Testis (tissue), 5 donors: ENCODE measurements at places on chromosomes 2 and 18. TPM values are rescaled to one million over a fixed set of nuclear protein-coding genes. Genes with fewer than 3 reads are reported as not detected.

The AFG3L2 gene
- 63.6 TPM for total RNA-seq

DNA sequence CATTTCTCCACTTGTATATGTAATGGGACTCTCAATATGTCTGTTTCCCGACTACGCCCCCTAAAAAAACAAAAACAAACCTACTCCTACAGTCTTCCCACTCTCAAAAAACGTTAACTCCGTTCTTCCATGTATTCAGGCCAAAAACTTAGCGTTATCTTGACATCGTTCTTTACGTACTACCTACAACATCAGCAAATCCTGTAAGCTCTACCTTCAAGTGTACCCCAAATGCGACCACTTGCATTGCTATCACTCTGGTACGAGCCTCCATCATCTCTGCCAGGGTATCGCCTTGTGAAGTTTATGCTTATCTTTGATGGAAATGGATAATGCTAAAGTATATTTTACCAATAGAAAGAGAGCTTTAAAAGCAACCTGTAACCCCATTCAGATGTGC lies 479 bp downstream of the GPATCH11 start:
- H3K4me3 ChIP-seq: peak overlapping the region; percentile 76
- DNase-seq: no peak
- H3K4me1 ChIP-seq: peaks cover 21% of the 10 kb centered on the region
- H3K27me3 ChIP-seq: no peaks in the 10 kb centered on the region
- H3K36me3 ChIP-seq: no peaks in the 10 kb centered on the region
- peak overlapping the region; percentile 56 for H3K27ac ChIP-seq

DNA sequence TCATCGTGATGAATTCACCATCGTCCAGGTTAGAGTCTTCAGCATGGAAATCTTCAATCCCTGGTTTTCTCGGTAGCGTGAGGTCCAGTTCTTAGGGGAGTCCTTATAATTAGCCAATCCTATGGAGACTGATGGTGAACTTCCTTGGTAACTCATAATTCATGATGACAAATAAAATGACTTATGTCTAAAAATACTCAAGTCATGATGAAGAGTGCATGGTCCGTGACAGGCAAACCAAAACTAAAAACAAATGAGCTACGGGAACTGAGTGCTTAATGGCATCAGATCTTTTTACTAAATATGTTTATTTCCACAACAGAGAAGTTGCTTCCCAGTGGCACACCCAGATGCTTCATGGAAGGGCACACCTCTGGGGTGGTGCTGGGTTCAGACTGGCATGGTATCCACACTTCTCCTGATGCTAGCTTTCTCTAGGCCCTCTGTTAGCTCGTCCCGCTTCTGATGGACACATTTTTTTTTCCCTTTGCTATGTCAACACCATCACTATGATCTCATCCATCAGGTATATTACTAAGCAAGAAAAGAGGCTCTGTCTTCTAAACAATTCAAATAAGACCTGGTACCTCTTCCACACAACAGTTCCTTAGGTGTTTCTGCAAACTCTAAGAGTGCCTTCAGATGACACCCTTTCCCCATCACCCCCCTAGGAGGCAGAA lies 92.8 kb upstream of the NEDD4L start:
- no peak for DNase-seq
- no peak overlapping the region for H3K4me3 ChIP-seq
- no peak overlapping the region for H3K27ac ChIP-seq
- no peaks in the 10 kb centered on the region for H3K36me3 ChIP-seq

- H3K4me1 ChIP-seq: no peaks in the 10 kb centered on the region
- H3K4me3 ChIP-seq: no peak overlapping the region
- H3K27ac ChIP-seq: no peak overlapping the region
- no peak for DNase-seq
Measured at GRCh38 chr2:198385856-198386255, 581.5 kb downstream of the PLCL1 start.

DNA sequence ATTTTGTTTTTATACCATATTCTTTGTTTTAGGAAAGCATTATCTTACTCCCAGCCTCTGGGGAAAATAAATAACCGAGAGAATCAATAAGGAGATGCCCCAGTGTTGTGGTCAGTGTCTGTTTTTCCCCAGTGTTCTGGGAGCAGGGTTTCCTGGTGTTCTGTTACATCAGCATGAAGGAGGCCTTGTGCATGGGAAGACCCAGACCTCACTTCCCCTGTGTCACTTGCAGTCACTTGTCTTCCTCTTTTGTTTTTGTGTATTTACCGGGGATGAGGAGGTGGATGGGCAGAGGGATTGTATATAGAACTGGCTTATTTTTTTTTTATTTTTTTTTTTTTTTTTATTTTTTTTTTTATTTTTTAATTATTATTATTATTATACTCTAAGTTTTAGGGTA lies 45.0 kb upstream of the MGAT5 start:
- H3K27me3 ChIP-seq: no peaks in the 10 kb centered on the region
- no peak overlapping the region for H3K27ac ChIP-seq
- H3K4me3 ChIP-seq: no peak overlapping the region
- no peak for DNase-seq
- peaks cover 37% of the 10 kb centered on the region for H3K4me1 ChIP-seq

DNA sequence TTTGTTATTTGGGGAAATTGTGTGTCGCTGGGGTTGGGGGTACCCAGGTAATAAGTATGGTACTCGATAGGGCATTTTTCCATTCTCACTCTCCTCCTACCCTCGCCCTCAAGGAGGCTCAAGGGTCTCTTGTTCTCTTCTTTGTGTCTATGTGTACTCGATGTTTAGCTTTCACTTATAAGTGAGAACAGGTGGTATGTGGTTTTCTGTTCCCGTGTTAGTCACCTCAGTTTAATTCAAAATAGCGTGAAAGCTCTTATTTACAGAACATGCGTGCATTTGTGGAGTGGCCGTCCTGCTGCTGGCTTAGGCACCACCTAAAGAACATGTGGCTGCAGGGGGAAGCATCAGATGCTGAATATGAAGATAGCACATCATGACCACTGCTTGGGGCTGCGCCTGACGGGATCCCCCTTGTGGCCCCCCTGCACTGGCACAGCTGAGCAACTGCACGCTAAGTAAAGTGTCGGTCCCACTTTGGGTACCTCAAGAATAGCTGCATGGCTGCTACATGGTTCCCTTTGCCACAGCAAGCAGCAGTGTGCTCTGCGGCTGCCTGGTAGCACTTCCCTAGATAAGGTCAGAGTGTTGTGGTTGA lies 569.0 kb downstream of the DCDC2C start:
- H3K4me3 ChIP-seq: no peak overlapping the region
- no peak for DNase-seq
- no peak overlapping the region for H3K27ac ChIP-seq

The MFF gene
- total RNA-seq: 318 TPM

- no peaks in the 10 kb centered on the region for H3K36me3 ChIP-seq
- no peak for DNase-seq
- no peaks in the 10 kb centered on the region for H3K27me3 ChIP-seq
- H3K4me3 ChIP-seq: no peak overlapping the region
- no peaks in the 10 kb centered on the region for H3K4me1 ChIP-seq
Measured at GRCh38 chr2:64212346-64212745, 68.1 kb upstream of the PELI1 start.

GRCh38 chr2:118091631-118092030 lies 3.4 kb downstream of the INSIG2 start:
- H3K4me1 ChIP-seq: no peaks in the 10 kb centered on the region
- H3K27ac ChIP-seq: no peak overlapping the region
- H3K4me3 ChIP-seq: no peak overlapping the region
- no peak for DNase-seq
